ENCODE measurements at places on chromosomes 1 and 21. TPM values are rescaled to one million over a fixed set of nuclear protein-coding genes. Genes with fewer than 3 reads are reported as not detected.

Gene GJB5
- total RNA-seq, result not detected

Gene KCNK1
- 3.5 TPM for total RNA-seq

Gene OR2L3
- not detected for total RNA-seq

Gene KLHDC8A
- not detected for total RNA-seq

Gene GJA5
- total RNA-seq, result not detected

Gene SPRR2B
- total RNA-seq, result not detected

Gene SORT1
- total RNA-seq, result 22.7 TPM

Gene TRAF3IP3
- not detected for total RNA-seq

Gene HSPA6
- total RNA-seq, result 1.7 TPM

Gene VWA1
- 2.0 TPM for total RNA-seq

Gene FABP3
- total RNA-seq, result 9.0 TPM

Gene BACE2
- 46.6 TPM for total RNA-seq

Gene SRSF10
- total RNA-seq, result 96.5 TPM

Gene VSIG8
- total RNA-seq, result not detected

Gene ZMYND12
- total RNA-seq, result not detected

Gene LCE2C
- not detected for total RNA-seq

Gene OVAAL
- total RNA-seq, result not detected

Gene BOLA1
- 23.5 TPM for total RNA-seq

Gene MARK1
- total RNA-seq, result 0.34 TPM

Gene AGBL4
- total RNA-seq, result not detected

Gene SLC25A34
- total RNA-seq, result 1.1 TPM

Gene DHRS3
- not detected for total RNA-seq

Gene LENEP
- not detected for total RNA-seq

Gene C1orf50
- 6.1 TPM for total RNA-seq

Gene BEST4
- 0.05 TPM for total RNA-seq

Gene F11R
- total RNA-seq, result 7.3 TPM

Gene LRRC39
- not detected for total RNA-seq

Gene GOLT1A
- total RNA-seq, result 0.19 TPM

Gene RBM11
- not detected for total RNA-seq
